CD4-positive, alpha-beta T cell treated with Interleukin-1 beta for 1 hour (primary cell): ENCODE measurements at places on chromosomes 2 and 18.

DNA sequence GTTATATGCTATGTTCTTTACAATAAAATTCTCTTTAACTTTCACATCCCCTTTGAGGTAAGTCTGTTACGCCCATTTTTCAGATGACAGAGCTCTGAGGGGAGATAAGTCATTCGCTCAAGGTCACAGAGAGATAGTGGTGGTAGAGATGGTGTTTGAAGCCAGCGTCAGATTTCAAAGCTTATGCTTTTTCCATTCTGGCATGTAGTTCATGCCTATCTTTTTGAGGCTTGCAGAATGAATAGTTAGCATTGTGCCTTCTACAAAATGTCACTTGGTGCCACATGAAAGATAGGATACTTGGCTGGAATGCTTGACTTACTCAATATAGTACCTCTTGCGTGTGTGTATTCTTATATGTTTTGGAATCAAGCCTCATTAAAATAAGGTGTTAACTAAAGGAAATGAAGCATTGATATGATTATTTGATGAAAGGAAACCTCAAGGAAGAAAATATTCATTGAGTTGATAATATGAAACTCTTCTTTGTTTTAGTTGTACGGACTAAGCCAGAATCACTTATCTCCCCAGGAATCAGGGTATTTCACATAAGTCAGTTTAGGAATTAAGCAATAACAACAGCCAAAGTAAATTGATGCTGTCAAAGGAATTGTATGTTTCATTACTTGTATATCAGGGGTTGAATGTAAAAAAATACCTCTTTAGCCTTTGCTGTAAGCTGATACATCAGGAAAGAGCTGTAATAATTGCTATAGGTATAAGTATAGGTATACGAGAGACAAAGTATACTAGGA is 15.5 kb downstream of the SPATS2L start:
- no peak for DNase-seq

GRCh38 chr2:22950431-22950830 is 434.5 kb upstream of the KLHL29 start:
- DNase-seq: no peak

- no peak for DNase-seq
These were observed 267.6 kb downstream of the SRBD1 start for GRCh38 chr2:45343251-45344017.

- DNase-seq: no peak
These were observed 21.9 kb upstream of the SEMA4C start for GRCh38 chr2:96891591-96892333.

DNA sequence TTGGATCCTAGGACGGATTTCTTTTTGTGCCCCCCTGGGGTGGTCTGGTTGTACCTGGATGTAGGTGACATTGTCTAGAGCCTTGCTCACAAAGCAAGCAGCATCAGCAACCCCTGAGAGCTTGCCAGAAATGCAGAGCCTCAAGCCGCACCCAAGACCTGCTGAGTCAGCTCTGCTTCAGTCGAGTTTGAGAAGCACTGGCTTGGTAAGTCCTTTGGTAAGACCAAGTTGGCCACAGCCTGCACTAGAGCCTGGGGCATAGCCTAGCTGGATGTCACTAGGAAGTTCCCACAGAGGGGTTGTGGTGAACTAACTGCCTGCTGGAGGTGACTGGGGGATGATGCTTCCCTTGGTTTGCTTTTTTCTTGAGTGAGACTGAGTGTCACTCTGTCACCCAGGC is 6.2 kb downstream of the ABCG5 start:
- no peak for DNase-seq

GRCh38 chr2:182715121-182715891 is 751 bp upstream of the DNAJC10 start:
- no peak for DNase-seq

- no peak for DNase-seq
These were observed 577 bp upstream of the TANC1 start for GRCh38 chr2:158967731-158968395.

GRCh38 chr2:134703426-134703825 is 15.4 kb downstream of the TMEM163 start:
- no peak for DNase-seq

- DNase-seq: no peak
These were observed 159.2 kb downstream of the GALNT3 start for GRCh38 chr2:165634855-165635254.

DNA sequence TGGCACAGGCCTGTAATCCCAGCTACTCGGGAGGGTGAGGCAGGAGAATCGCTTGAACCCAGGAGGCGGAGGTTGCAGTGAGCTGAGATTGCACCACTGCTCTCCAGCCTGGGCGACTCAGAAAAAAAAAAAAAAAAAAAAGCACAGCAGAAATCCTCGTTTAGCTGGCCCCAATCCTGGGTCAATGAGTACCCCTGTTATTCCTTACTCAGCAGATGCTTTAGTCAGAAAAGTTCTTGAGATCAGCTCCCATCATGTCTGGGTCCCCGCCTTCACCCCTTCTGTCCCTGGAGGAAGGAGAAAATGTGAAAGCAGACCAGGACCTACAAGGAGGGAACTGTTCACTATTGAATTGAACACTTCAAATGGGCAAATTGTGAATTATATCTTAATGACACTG is 16.4 kb upstream of the KCNG3 start:
- no peak for DNase-seq

DNA sequence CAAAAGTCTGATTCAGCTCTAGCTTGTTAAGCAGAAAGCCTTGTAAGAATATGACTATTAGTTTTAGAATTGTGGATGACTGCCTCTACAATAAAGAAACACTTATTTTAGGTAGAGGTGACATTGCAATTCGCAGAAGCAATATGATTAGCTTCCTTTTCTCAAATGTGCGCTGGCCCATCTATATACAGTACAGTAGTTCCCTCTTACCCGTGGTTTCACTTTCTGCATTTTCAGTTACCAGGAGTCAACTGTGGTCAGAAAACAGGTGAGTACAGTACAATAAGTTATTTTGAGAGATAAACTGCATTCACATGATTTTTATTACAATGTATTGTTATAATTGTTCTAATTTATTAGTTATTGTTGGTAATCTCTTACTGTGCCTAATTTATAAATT is 405.1 kb downstream of the GPD2 start:
- no peak for DNase-seq

DNA sequence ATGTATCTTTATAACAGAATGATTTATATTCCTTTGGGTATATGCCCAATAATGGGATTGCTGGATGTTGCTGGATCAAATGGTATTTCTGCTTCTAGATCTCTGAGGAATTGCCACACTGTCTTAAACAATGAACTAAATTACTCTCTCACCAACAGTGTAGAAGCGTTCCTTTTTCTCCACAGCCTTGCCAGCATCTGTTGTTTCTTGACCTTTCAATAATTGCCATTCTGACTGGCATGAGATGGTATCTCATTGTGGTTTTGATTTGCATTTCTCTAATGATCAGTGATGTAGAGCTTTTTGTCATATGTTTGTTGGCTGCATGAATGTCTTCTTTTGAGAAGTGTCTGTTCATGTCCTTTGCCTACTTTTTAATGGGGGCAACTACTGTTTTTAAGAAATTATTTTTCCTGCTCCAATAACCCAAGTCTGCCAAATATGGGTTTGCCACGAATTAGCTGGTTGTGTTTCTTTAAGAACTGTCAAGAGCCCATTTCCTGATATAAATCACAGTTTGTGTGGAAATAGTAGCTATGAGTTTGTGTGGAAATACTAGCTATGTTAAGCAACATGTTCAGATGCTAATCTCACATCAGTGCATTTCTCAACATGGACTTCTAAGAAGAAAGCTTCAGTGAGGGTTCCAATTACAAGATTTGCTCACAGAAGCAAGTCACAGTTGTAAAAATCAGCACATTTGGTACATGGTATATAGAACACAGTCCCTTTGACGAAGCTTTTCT is 259.4 kb downstream of the ANAPC1 start:
- no peak for DNase-seq

GRCh38 chr2:96403481-96403880 is 67.9 kb downstream of the NCAPH start:
- no peak for DNase-seq

- DNase-seq: no peak
These were observed 757.7 kb downstream of the KCNJ3 start for GRCh38 chr2:155456222-155456621.

DNA sequence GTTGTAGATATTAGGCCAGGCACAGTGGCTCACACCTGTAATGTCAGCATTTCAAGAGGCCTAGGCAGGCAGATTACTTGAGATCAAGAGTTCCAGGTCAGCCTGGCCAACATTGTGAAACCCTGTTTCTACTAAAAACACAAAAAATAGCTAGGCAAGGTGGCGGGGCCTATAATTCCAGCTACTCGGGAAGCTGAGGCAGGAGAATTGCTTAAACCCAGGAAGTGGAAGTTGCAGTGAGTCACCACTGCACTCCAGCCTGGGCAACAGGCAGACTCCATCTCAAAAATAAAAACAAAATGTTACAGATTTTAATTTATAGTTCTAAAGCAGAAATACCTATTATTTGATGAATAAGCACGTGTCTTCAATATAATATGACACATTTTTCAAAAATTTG is 65.6 kb upstream of the UBXN4 start:
- no peak for DNase-seq

- no peak for DNase-seq
These were observed 160.0 kb downstream of the NDUFA10 start for GRCh38 chr2:239865059-239865639.

GRCh38 chr2:134109725-134110124 is 144.1 kb upstream of the MGAT5 start:
- no peak for DNase-seq

GRCh38 chr18:3332376-3332775 is 70.4 kb downstream of the MYL12B start:
- DNase-seq: no peak

GRCh38 chr18:79136742-79137141 is 67.5 kb downstream of the ATP9B start:
- no peak for DNase-seq

DNA sequence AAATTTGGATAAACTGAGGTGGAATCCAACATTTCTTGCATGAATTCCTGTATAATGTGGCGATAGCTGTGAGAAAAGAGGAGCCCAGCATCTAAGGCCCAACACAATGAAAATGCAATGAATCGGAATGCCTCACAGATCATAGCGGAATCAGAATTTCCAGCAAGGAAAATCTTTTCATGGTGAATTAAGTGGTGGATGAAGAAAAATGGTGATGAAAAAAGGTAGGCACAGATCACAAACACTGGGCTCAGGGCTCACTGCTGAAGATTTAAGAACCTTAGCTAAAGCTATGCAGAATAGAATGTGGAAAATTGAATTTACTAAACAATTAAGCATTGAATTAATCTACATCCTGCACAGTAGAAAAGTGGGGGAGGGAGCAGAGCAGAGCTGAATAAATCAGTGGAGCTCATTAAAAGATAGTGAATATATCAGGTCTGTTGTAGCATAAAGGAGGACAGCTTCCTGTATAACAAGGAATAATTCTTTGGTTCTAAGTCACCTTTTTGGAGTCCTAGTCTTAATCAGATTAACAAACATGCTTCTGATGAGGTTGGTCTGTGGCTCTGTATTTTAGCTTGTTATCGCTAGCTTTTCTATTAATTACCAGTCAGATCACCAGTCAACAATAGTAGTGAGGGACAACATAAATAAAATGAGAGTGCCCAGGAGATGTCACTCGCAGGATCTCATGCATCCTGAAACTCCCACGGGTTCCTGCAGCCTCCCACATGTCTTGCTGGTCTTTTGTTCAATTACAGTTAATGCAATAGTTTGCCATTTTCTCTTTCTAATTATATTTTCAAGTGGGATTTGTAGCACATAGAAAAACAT is 27.0 kb downstream of the MEIS1 start:
- DNase-seq: no peak

- no peak for DNase-seq
These were observed 86.3 kb upstream of the FAM136A start for GRCh38 chr2:70388128-70388527.
